Tongue (tissue), 3 donors: ENCODE measurements at places on chromosomes 5 and 9.

GRCh38 chr5:124523897-124524296, 222.5 kb downstream of the ZNF608 start:
- DNase-seq, result no peak

DNA sequence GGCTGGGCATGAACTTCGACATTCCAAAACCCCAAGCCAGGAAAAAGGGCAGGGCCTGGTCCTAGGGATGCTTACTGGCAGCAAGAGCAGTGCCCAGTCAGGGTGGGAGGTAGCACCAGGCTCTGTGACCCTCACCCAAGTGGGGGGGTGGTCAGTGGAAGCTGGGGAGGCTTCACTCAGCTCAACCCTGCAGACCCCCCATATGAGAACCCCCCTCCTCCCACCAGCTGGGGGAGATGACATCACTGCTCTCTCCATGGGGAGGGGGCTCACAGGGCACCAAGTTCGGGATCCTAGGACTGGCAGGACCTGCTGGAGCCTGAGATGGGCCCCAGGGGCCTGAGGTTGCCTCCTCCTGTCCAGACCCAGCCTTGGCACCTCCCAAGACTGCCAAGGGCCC, 4.7 kb downstream of the DNLZ start:
- no peak for DNase-seq

- DNase-seq, result no peak
Measured at GRCh38 chr9:95065224-95065623, 252.3 kb downstream of the FANCC start.

DNA sequence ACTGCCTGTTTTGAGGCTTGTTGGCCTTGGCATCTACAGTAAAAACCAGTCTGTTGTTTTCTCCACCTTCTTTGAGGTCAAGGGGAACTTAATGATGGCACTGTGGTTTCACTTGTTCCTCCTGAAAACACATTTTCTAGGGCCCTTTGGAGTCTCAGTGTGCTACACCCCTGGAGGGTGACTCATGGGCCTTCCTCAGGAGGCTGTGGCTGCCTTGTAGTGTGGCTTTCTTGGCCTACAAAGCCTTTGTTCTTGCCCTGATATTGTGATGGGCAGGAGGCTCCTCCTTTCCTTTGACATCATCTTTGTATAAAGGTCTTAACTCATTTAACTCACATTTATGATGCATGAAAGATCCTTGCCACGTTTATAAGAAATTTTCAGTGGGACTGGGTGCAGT, 56.3 kb upstream of the GPBP1 start:
- no peak for DNase-seq

DNA sequence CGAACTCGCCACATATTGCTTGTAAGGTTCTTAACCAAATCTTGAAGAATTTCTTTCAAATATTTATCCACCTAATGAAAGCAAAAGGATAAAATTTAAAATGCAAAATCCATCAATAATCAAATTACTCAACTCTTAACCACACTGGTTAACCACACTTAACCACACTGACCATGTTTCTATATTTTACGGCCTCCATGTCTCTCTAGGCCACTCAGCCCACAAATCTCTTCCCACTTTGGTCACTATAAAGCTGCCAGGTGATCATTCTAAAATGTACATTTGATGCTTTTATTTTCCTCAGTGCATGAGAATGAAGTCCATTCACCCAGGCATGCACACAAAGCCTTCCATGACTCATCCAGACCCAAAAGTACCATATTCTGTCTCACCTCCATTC, 56.4 kb upstream of the OR2K2 start:
- no peak for DNase-seq

- no peak for DNase-seq
Measured at GRCh38 chr5:74244406-74244805, 396.1 kb downstream of the ENC1 start.

- DNase-seq, result no peak
Measured at GRCh38 chr5:96322217-96322616, 110.8 kb downstream of the PCSK1 start.

- DNase-seq, result no peak
Measured at GRCh38 chr5:34526682-34527305, 129.3 kb upstream of the RAI14 start.

GRCh38 chr5:68730979-68731654, 362.7 kb upstream of the SLC30A5 start:
- DNase-seq, result no peak

- DNase-seq, result no peak
Measured at GRCh38 chr9:89442501-89442978, 55.4 kb downstream of the SEMA4D start.

GRCh38 chr9:98989036-98990000, 45.6 kb downstream of the COL15A1 start:
- DNase-seq, result no peak

DNA sequence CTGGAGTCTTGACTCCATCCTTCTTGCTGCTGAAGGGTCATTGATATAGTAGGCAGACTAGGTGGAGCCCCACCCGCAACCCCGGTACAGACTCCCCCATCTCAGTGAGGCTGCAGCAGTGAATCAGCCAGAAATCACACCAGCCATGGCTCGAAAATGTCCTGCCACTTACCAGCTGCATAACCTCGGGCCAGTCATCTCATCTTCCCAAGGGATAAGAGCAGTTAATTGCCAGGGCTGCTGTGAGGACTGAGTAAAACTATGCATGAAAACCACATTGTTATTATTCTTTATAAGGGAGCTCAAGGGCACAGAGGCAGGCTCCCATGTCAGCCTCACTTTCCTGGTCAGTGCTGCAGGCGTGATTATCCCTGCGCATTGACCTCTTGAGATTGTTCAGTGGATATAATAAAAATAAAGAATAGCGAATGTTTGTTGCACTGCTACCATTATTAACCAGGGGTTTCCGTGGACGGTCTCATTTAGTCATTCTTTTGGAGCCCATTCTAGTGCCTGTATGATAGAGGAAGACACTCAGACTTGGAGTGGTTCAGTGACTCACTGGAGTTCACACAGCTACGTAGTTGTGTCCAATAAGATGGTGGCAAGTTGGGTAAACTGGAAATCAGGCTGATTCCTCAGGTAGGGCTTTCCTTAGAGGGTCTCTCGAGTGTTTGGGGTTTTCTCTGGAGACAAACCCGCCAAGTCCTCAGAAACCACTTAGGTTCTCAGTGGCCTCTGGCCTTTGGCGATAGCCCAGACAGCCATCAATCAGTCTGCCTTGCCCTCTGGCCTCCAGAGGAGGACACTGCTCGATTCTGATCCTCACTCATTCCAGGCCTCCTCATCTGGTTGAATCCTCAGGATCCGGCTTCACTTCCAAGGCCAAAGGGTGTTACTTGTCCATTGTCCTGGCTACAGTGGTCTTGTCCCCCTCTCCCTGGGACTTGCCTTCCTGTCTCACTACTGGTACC, 39.9 kb downstream of the COL15A1 start:
- no peak for DNase-seq
